Activated naive CD4-positive, alpha-beta T cell treated with anti-CD3 and anti-CD28 coated beads, Interleukin-2, amount 50 U/mL, for 72 hours (primary cell): ENCODE measurements at places on chromosomes 7 and 10.
A peak's percentile ranks its signal among the peaks of the same experiment; 100 is the strongest.

DNA sequence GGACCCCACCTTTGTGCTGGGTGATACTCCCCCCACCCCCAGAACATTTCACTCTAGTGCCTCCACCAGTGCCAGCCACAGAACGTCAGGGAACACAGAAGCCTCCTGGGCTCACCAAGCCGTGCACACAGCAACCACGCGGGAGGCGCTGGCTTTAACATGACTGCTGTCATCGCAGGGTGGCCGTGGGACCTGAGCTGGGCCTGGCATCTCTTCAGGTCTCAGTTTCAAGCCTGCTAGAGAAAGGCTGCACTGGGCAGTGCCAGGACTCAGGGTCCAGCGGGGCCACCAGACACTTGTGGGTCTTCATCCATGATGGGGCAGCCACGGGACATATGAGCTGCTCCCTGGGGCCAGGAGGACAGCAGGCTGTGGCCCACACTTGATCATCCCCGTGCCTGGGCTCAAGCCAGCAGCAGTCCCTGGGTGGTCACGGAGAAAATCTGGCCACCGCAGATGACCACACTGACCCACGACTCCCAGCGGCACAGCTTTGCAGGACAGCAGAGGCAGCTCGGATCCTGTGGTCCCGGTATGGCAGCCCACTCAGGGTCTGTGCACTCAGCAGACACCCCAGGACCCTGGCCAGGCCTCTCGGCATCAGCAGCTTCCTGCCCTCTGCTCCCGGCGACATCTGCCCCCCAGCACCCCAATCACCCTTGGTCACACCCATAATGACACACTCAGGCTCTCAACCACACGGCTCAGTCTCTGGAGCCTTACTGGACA, 44.2 kb downstream of the CAMK2B start:
- DNase-seq = peak; percentile 40

DNA sequence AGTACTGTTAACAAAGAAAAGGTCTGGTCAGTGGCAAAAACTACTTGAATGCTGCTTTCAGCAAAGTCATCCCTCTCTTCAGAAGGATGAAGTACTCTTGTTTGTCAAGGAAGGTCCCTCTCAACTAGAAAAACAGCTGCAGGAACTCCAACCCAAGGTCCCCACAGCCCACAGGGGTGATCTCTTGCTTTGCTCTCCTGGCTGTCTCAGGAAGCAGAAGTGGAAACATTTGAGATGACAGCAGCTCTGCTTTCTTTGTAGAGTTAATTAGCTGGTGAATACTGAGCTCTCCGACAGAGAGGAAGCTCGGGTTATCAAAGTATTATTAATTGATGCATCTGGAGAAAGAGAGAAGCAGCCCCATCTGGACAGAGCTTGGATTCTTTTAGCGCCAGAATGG, 25.4 kb upstream of the LRGUK start:
- DNase-seq = no peak

DNA sequence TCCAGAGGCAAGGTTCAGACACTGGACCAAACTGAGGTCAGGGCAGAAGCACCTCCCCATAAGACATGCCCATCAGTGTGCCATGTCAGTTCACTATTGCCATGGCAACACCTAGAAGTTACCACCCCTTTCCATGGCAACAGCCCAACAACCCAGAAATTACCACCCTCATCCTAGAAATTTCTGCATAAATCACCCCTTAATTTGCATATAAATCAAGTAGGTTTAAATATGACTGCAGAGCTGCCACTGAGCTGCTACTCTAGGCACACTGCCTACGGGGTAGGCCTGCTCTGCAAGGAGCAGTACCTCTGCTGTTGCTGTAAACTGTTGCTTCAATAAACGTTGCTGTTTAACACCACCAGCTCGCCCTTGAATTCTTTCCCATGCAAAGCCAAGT, 12.7 kb downstream of the STEAP2 start:
- no peak for DNase-seq

- no peak for DNase-seq
These were observed 97.9 kb downstream of the ARHGAP21 start for GRCh38 chr10:24625778-24626177.

GRCh38 chr10:8563478-8563877, 509.0 kb downstream of the GATA3 start:
- no peak for DNase-seq

DNA sequence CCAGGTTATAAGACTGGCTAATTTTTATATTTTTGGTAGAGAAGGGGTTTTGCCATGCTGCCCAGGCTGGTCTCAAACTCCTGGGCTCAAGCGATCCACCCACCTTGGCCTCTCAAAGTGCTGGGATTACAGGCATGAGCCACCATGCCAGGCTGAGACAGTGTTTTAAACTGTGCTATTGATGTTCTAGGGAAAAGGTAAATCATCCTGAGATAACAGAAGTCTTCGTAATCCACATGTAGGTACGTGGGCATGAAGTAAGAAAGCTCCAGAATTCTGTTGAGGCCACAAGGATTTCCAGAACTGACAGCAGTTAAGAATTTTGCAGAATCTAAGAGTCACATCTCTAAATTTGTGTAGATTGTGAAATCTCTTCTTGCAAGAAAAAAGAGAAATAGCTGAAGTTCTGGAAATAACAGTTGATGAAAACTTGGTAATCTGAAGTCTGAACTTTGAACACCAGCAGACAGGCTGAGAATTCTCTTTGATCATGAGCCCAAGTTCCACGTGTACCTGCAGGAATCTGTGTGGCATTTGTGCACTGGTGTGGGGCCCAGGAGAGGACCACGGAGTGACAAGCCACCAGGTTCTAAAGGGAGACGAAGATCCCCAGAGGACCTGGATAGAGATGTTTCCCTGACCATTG, 24.6 kb downstream of the C7orf33 start:
- DNase-seq = no peak

- no peak for DNase-seq
These were observed 26.2 kb upstream of the PRPF18 start for GRCh38 chr10:13560597-13560996.

- DNase-seq = no peak
These were observed 142.6 kb upstream of the CDC14C start for GRCh38 chr7:48781752-48782151.

GRCh38 chr10:35855155-35855947, 213.3 kb upstream of the FZD8 start:
- no peak for DNase-seq

DNA sequence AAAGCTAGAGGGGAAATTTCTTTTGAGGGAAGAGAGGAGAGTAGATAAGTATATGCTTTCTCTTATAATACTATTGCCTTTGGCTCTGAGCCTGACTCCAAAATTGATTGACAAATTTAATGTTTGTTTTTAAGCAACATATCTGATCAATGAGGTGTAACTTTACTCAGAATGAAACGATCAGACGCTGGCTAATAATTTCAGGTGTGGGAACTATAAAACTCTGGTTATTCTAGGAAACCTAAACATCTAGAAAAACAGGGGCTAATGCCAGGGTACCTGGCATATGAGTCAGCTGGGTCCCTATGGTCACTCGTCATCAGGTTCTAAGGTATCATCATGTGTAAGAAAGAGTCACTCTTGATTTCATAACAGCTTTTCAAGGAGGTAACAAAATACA, 139.7 kb downstream of the ATE1 start:
- DNase-seq = no peak

DNA sequence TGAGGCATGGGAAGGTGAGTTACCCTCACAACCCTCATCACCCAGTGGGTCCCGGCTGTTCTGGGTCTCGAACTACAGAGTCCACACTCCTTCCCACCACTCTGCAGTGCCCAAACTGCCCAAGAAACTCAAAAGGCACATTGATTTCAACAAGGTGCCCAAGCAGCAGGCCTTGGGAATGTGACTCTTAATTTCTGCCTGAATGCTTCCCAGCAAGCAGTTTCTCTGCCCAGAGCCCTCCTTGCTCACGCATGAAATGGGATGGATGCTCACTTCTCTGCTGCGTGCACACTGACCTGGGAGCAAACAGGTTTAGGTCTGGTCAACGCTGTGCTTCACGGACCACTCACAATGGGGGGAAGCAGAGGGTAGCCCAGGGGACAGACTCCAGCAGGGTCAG, 77.9 kb downstream of the GRB10 start:
- DNase-seq = no peak

DNA sequence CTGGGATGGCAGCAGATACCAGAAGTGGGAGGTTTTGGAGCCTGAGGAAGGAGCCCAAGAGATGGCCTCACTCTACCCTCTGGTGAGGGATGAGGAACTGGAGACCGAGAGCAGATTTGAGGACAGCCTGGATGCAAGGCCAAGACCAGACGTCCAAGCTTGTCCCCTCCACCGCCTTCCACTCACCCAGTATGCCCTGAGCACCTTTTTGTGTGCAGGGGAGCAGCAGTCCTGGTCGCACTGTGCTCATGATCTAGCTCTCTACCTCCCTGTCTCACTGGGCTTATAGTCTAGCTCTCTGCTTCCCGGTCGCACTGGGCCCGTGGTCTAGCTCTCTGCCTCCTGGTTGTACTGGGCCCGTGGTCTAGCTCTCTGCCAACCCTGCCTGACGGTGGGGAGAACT, 33.6 kb upstream of the CHST15 start:
- no peak for DNase-seq

DNA sequence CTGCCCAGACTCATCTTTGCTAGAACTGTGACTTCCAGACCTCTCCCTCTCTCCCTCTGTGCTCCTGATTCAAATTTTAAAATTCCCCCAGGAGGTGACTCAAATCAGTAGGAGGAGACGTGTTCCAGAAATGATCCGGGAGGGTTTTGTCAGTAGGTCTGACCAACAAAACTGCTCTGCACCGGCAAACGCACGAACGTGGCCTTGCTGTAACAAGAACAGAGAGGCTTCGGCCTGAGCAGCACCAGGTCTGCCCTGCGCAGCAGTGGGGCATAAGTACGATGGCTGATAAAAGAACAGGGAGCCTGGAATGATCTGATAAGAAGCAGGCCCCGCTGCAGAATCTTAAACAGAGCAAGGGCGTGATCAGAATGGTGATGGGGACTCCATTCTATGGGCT, 152.7 kb upstream of the AUTS2 start:
- no peak for DNase-seq

DNA sequence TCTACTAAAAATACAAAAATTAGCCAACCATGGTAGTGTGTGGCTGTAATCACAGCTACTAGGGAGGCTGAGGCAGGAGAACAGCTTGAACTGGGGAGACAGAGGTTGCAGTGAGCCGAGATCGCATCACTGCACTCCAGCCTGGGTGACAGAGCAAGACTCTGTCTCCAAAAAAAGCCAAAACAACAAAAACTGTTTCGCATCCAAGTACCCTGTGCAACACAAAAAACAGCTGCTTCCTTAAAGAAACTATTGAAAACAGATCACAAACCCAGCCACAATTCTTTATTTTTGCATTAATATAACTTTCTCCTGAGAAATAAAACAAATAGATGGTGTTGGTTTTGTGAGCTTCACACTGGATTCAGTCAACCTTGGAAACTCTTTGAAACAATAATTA, 112.1 kb upstream of the AFAP1L2 start:
- no peak for DNase-seq

DNA sequence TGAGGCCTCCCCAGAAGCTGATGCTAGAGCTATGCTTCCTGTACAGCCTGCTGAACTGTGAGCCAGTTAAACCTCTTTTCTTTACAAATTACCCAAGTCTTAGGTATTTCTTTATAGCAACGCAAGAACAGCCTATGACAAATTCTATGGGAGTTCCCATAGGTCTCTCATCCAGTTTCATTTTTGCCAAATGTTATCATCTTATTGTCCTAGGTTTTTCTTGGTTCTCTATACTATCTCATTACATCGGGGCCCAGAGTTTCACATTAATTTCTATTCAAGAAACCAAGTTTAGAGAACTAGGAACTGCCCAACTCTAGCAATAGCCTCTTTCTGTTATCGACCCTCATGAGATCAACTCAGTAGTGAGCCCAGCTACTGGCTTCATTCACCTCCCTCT, 15.9 kb downstream of the ACTA2 start:
- no peak for DNase-seq

- DNase-seq = no peak
These were observed 14.0 kb downstream of the NEURL1 start for GRCh38 chr10:103507235-103508191.

GRCh38 chr10:129942936-129943715, 20.9 kb downstream of the EBF3 start:
- no peak for DNase-seq

DNA sequence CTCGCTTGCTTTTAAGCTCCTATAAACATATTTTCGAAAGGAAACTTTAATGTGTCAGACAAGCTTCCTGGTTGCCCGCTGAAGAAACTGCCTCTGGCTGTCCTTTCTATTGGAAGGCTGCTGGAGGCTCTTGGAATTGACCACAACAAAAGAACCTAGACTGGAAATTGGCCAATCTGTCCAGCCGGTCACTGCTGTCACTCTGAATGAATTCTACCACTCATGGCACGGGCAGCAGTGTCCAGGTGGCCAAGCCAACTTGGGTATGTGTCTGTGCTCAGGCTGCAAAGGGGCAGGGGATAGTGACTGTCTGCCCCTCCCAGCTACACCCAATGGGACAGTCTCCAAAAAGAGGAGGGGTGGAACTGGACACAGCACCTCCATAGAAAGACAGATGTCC, 57.6 kb downstream of the CDH23 start:
- DNase-seq = no peak

- no peak for DNase-seq
These were observed 11.6 kb downstream of the ZNF316 start for GRCh38 chr7:6648815-6649104.

GRCh38 chr7:113217314-113217713, 99.0 kb upstream of the SMIM30 start:
- DNase-seq = no peak

DNA sequence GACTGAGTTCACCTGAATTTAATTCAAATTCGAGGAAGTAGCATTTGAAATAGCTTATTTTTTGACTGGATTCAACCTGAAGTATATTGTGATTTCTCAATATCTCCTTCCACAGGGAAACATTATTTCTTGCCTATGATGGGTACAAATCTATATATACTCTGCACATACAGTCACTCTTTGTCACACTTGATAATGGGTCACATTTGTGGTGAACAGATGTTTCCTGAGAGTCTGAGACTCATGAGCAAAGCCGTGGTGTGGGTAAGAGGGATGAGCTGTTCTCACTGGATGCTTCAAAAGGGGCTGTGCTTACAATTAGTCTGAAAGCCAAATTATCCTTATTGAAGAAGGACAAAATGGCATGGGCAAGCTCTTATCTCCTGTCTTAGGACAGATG, 18.0 kb upstream of the TBXAS1 start:
- DNase-seq = no peak

GRCh38 chr10:29191674-29192073, 97.2 kb upstream of the LYZL1 start:
- no peak for DNase-seq

DNA sequence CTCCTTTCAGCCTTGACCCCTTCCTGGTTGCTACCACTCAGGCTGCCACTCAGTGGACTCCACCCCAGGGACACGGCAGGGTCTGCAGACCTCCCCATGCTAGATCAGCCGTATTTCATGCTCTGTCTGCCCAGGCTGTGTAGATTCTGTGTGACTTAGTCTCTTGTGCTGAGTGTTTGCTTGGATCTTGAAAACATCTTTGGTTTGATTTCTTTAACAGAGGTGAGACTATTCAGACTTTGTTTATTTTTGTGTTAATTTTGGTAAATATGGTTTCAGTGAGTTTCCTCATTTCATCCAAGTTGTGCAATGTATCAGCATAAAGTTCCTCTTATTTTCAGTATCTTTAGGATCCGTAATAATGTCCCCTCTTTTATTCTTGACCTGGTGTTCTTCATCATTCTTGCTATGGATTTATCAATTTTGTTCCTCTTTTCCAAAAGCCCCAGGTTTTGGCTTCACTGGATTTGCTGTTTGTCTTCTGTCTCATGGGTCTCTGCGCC, 21.2 kb upstream of the PWWP2B start:
- no peak for DNase-seq

GRCh38 chr7:51182636-51183166, 133.9 kb downstream of the COBL start:
- DNase-seq = no peak
